Activated CD4-positive, alpha-beta T cell treated with anti-CD3 and anti-CD28 coated beads for 36 hours (primary cell): ENCODE measurements at places on chromosomes 4 and X. TPM values are rescaled to one million over a fixed set of nuclear protein-coding genes. Genes with fewer than 3 reads are reported as not detected.

Gene PNCK
- 0.30 TPM for total RNA-seq

Gene IL21
- 65.1 TPM for total RNA-seq

Gene ZFYVE28
- 8.7 TPM for total RNA-seq

GRCh38 chrX:15399962-15400391 lies 15.8 kb upstream of the VEGFD start:
- peaks cover 4% of the 10 kb centered on the region for H3K4me1 ChIP-seq
- H3K36me3 ChIP-seq: no peaks in the 10 kb centered on the region
- no peak overlapping the region for H3K27ac ChIP-seq
- H3K27me3 ChIP-seq: no peaks in the 10 kb centered on the region

GRCh38 chr4:4439782-4440181 lies 52.9 kb downstream of the NSG1 start:
- DNase-seq: no peak
- H3K36me3 ChIP-seq: peaks cover 10% of the 10 kb centered on the region
- H3K4me3 ChIP-seq: no peak overlapping the region
- peaks cover 12% of the 10 kb centered on the region for H3K4me1 ChIP-seq
